ENCODE measurements at places on chromosomes 16 and 17. TPM values are rescaled to one million over a fixed set of nuclear protein-coding genes. Genes with fewer than 3 reads are reported as not detected.

The OR4D1 gene
- total RNA-seq, result 0.02 TPM

The PLXDC1 gene
- total RNA-seq, result 0.81 TPM

The FBXW10 gene
- 0.95 TPM for total RNA-seq

The PMFBP1 gene
- 0.09 TPM for total RNA-seq

The TPSG1 gene
- total RNA-seq, result 0.10 TPM

The SOX15 gene
- total RNA-seq, result 0.36 TPM

Data from A549 treated with DMSO at 1 μM for 4 hours (cell line).